ENCODE measurements at places on chromosomes 12 and 14. TPM values are rescaled to one million over a fixed set of nuclear protein-coding genes. Genes with fewer than 3 reads are reported as not detected.

Gene ADCY4
- total RNA-seq, result 0.88 TPM

Gene ARHGEF40
- total RNA-seq, result 55.2 TPM

Gene CPM
- 5.2 TPM for total RNA-seq

Gene CD69
- 0.08 TPM for total RNA-seq

Gene IFI27L1
- 9.6 TPM for total RNA-seq

Gene RDH16
- 0.56 TPM for total RNA-seq

Gene TMTC2
- 3.0 TPM for total RNA-seq

Gene FLVCR2
- total RNA-seq, result 0.39 TPM

Gene KLRK1
- total RNA-seq, result 0.08 TPM

Gene MGST1
- 171 TPM for total RNA-seq

Gene FSCB
- not detected for total RNA-seq

Gene C14orf180
- total RNA-seq, result not detected

Gene SCN8A
- total RNA-seq, result 3.7 TPM

Gene ALG10B
- total RNA-seq, result 9.6 TPM

Gene TRIM9
- 0.40 TPM for total RNA-seq

Gene GUCY2C
- total RNA-seq, result not detected

Gene SLC25A47
- 0.48 TPM for total RNA-seq

Gene RAD9B
- 0.32 TPM for total RNA-seq

Gene DEPDC4
- 6.9 TPM for total RNA-seq

Gene A2ML1
- total RNA-seq, result not detected

Gene EGLN3
- total RNA-seq, result 7.1 TPM

Gene TGM1
- total RNA-seq, result 0.52 TPM

Gene CCDC177
- total RNA-seq, result under 0.01 TPM

Gene KCNJ8
- 3.2 TPM for total RNA-seq

Gene RNASE3
- not detected for total RNA-seq

Gene DTX1
- 0.39 TPM for total RNA-seq

Gene TWF1
- 109 TPM for total RNA-seq

Gene ARHGAP9
- total RNA-seq, result 2.2 TPM

Gene POTEG
- not detected for total RNA-seq

Gene ERBB3
- 0.64 TPM for total RNA-seq

Gene TAS2R42
- total RNA-seq, result not detected

Gene INSM2
- total RNA-seq, result not detected

Gene KRT6C
- not detected for total RNA-seq

Gene FAM216A
- total RNA-seq, result 16.4 TPM

Gene SLC6A15
- 12.5 TPM for total RNA-seq

Gene CLEC1B
- total RNA-seq, result not detected

Gene PPFIBP1
- 21.6 TPM for total RNA-seq
